Cerebellar cortex (tissue), 1 donor: ENCODE measurements at places on chromosomes 5 and 9.

DNA sequence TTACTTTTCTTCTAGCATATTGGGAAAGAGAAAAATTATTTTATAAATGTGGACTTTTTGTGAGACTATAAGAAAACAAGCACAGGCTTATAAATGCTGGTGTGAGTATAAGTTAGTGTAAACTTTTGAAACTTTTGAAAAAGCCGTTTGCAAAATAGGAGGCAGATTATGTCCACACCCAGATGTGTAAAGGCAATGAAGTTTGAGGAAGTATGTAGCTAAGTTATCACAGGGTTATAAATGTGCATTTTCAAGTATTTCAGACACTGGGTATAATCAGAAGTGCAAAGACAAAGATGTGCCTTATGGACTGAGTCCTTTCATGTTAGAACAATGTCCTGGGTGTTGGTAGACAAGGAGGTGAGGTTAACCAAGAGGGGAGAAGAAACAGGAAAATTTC, 85.5 kb downstream of the ANXA1 start:
- no peak for DNase-seq

GRCh38 chr5:139676951-139677735, 29.0 kb downstream of the CXXC5 start:
- DNase-seq = peak; percentile 72

DNA sequence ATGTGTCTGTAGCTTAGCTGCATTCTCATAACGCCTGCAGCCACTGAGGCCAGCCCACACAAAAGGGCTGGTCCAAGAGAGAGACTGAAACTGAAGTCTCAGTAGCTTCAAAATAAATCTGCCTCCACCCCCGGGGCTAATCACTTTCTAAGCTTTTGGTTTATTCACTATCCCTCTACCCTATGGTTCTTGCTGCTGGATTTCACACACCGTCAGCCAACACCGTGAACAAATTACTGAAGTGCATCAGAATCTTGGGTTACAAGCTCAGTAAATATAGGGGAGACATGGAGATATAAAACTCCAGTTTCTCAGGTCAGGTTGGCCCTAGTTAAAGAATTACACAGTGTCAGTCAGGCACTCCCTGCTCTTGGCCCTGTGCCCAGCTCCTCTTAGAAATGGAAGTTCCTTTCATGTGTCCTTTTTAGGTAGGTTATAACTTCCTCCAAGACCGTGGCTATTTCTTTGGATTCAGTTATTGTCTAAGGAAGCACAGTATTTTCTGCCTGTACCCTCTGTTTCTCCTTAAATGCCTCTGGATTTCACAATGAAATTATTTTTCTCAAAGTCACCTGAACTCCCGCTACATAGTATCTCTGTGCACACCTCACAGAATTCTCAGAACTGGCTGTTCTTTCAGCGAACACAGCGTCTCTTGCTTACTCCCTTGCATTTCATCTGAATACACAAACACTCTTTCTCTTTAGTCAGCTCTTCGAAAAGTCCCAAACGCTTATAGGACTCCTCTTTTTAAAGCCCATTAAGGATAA, 112.5 kb downstream of the FAM174A start:
- DNase-seq = no peak

DNA sequence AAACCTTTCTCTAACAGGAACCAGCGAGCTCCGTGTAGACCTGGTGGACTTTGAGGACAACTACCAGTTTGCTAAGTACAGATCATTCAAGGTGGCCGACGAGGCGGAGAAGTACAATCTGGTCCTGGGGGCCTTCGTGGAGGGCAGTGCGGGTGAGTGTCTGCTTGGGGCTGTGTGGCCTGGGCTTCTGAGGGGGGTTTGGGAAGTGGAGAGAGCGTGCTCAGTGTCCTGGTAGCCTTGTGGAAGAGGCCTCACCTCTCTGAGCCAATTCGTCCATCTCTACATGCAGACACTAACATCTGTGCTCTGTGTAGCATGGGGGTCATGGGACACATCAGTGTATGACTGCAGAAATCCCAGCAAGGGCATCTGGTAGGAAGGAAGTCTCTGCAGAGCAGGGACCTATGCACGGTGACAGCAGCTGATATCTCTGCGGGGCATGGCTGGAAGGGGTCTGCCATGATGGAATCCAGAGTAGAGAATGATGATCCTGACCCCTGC, 5.9 kb downstream of the FCN2 start:
- DNase-seq = no peak

GRCh38 chr9:92324431-92324830, 719 bp downstream of the NOL8 start:
- DNase-seq = no peak

- no peak for DNase-seq
These were observed 681.5 kb upstream of the ACO1 start for GRCh38 chr9:31702957-31703356.

DNA sequence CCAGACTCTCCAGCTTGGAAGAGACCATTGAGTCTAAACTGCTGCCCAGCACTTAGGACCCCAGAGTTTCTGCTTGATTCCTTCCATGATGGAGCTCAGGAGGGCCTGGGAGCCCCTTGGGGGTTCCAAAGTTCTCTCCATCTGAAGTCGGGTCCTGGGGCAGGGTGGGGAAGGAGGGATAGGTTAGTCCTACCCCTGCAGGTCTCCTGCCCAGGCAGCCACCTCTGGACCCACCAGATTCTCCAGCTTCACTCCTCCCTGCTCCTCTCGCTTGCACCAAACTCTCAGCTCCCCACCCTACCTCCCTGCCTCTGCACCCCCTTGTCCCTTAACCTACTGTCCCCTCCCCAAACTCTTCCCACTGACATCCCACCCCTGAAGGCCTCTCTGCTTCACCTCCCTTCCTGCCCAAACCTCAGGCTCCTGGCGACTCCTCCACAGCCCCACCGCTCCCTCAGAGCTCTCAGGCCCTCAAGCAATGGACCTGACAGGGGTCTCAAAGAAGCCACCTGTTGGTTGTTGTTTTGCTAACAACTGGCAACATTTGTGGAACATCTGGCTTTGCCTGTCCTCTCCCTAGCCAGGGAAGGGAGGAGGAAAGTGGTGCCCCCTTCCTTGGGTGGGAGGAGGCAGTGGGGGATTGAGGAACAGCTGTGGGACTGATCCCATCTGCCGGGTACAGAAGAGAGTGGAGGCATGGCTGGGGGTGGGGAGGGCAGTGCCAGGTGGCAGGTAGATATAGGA, 137.5 kb downstream of the RGS3 start:
- DNase-seq = no peak

DNA sequence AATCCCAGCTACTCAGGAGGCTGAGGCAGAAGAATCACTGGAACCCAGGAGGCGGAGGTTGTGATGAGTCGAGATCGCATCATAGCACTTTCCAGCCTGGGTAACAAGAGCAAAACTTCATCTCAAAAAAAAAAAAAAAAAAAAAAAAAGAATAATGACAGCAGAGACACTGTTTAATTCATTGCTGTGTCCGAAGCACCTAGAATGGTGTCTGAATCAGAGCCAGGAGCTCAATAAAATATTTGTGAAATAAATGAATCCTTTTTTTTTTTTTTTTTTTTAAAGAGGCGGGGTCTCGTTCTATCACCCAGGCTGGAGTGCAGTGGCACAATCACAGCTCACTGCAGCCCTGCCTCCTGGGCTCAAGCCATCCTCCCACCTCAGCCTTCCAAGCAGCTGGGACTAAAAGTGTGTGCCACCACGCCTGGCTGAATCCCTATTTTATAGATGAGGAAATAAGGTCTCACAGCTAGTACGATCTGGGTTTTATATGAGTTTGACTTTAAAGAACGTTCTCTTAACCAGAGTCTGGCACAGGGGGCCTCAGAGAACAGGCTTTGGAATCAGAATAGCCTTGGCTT, 47.8 kb downstream of the THOC3 start:
- DNase-seq = no peak

- DNase-seq = no peak
These were observed 1.4 kb upstream of the KIF12 start for GRCh38 chr9:114100536-114100935.

DNA sequence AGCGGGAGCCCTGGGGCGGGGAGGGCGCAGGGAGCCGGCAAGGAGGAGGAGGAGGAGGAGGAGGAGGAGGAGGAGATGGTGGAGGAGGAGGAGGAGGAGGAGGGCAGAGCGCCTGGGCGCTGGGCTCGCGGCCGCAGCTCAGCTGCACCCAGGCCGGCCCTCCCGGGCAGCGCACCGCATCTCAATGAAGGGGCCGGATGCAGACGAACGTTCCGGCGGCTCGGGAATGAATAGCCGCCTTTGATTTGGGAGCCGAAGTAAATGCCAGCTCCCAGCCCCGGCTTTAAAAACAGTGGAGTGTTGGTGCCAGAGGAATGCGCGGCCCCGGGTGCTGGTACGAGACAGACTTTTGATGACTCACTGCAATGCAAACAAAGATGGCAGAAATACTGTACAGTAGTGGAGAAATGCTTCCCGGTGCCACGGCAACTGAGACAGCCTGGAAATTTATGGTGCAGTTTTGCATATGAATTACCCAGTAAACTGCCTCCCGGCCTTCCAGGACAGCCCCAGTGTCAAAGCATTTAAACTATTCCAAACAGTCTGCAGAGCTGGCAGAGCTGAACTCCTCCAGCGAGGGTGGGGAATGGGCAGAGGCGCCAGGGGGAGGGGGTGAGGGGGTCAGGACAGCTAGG, 43.1 kb downstream of the NACC2 start:
- DNase-seq = peak; percentile 62

- DNase-seq = peak; percentile 5
These were observed 405.2 kb downstream of the ZNF608 start for GRCh38 chr5:124341066-124341858.

- DNase-seq = no peak
These were observed 26.9 kb downstream of the SRD5A1 start for GRCh38 chr5:6659941-6660684.

- DNase-seq = no peak
These were observed 50.9 kb downstream of the PRUNE2 start for GRCh38 chr9:76855015-76855414.

DNA sequence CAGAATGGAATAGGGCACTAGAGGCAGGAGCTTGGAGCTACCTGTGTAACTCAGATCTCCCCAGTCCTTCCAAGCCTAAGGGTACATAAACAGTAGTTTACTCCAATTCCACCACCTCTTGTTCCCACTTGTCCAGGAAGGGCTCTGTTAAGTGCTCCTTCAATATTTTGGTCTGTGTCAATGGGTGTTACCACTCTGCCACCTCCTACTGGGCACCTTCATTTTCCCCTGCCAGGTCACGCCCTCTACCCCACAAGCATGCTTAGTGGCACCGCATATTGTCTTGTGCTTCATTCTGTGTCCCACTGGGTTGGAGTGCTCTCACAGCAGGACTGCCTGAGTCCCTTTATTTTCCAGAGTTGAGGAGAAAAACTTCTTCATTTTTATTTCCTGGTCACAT, 459.8 kb downstream of the ARHGEF28 start:
- DNase-seq = no peak

GRCh38 chr5:73902327-73903051, 276.5 kb downstream of the ARHGEF28 start:
- DNase-seq = peak; percentile 80

- no peak for DNase-seq
These were observed 423.9 kb downstream of the DMRT2 start for GRCh38 chr9:1473956-1474634.

GRCh38 chr9:72089451-72090130, 29.2 kb upstream of the C9orf57 start:
- no peak for DNase-seq

- no peak for DNase-seq
These were observed 2.2 kb downstream of the SGCD start for GRCh38 chr5:156329171-156329611.

GRCh38 chr5:83522446-83522845, 50.9 kb downstream of the VCAN start:
- DNase-seq = no peak

DNA sequence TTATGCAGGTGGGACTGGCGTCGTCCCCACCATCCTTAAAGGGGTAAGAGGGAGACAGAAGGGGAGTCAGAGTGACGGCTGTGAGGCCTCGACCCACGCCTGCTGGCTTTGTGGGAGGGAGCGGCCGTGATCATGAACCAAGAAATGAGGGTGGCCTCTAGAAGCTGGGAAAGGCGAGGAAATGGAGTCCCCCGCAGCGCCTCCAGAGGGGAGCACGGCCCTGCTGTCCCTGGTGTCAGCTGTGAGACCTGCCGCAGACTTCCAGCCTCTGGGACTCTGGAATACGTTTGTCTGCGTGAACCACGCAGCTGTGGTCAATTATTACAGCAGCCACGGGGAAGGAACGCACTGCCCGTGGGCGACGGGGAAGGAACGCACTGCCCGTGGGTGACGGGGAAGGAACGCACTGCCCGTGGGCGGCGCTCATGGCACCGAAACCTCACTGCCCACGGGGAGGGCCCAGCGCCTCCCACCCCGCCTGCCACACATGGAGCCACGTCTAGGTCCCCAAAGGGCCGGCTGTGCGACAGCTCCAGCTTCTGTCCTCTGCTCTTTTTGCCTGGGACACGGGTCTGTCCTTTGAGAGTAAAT, 108.8 kb upstream of the RAPGEF1 start:
- DNase-seq = no peak

DNA sequence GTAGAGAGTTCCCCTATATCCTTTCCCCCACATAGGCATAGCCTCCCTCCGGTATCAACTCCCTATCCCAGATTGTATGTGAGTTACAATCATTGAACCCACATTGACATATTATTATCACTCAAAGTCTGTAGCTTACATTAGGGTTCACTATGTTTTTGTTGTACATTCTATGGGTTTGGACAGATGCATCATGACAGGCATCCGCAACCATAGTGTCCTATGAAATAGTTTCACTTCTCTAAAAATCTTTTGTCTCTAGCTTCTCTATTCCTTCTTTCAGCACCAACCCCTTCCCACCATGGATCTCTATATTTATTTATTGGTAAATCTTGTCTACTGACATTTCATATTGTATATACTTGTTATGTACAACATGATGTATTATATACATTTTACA, 31.6 kb downstream of the TAF11L14 start:
- DNase-seq = no peak

DNA sequence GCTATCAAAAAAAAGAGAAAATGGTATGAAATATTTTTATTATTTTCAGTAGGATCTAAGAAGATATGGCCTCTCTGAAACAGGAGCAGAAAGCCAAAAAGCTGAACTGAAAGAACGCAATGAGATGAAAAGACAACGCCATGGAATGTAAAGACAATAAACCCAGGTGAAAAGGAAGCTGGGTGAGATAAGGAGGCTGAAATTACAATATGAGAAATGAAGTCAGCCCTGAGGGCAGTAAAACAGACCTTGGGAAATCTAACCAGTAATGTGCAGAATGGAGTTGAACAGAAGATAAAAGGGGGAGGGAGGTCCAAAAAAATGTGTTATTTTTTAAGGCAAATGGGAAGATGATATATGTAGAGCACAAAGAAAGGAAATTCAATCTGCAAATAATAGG, 265.3 kb downstream of the ENC1 start:
- no peak for DNase-seq
